ENCODE measurements at places on chromosomes 5 and 9.
A peak's percentile ranks its signal among the peaks of the same experiment; 100 is the strongest.

DNA sequence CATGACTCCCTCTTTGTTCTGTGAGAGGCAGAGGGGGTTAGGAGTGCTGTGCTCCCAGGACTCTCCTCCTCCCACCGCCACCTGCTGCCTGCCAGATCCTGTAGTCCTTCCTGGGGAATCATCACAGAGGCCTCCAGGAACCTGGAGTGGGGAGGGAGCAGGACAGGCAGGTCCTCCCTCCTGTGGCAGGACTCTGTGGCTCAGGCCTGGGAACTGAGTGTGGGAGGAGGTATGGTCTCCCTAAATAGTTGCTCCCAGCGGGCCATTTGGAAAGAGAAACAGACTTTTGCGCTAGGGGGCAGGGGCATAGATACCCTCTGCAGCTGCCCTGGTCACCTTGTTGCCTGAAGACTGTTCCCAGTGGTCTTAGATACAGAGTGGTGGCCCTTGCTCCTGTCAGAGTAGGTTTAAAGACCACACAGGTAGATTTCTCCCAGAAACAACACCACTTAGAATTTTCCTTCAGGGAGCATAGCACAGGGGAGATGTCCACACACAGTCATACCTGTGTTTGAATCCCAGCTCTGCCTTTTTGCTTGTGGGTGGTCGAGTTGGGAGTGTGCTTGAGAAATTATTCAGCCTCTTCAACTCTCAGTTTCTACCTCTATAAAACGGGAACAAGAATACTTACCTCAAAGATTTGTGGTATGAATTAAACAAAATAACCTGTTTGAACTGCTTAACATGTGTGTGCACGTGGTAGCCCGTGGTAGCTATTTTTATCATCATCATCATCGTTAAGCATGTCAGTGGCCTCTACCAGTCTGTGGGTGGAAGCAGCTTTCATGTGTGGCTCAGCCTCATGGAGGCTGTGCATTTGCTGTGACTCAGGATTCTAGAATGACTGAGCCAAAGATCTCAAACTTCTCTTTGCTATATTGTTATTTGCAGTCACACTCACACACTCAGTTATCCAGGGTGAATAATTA is 55.8 kb downstream of the SLC22A5 start:
- peak; percentile 80 for DNase-seq

DNA sequence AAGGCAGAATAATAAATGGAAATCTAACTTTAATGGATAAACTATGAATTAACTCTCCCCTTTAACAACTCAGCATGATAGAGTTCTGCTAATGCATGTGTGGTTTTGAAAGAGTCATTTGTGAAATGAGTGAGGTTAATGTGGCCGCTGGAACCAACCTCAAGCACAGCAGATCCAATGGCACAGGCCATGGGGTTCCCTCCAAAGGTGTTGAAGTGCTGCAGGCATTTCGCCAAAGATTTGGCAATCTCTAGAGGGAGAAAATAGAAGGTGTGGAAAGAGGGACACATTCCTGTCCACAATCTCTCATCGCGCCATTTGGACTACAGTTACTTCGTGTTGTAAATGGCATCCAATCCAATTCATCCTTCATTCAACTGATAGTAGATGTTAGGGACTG is 35.0 kb downstream of the AGXT2 start:
- DNase-seq = no peak

DNA sequence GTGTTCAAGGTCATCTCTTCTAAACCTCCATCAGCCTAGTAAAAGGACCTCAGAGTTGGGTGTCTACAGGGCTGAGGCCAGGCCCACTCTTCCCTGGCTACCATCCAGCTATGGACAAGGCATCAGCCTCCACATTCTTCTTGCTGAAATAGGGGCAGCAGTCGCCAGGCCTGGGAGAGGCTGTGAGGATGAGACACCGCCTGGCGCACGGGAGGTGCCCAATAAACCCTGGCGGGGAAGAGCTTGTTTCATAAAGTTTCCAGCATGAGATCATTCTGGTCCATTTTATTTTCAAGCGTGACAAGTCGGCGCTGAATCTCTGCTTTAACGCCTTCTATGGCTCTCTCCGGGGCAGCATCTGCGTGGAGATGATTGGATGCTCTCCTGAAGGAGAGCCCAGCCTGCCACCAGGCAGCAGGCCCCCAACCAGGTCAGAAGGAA is 153.4 kb downstream of the OLFM1 start:
- no peak for DNase-seq

- DNase-seq = no peak
These were observed 89.7 kb downstream of the DAP start for GRCh38 chr5:10671041-10672008.

DNA sequence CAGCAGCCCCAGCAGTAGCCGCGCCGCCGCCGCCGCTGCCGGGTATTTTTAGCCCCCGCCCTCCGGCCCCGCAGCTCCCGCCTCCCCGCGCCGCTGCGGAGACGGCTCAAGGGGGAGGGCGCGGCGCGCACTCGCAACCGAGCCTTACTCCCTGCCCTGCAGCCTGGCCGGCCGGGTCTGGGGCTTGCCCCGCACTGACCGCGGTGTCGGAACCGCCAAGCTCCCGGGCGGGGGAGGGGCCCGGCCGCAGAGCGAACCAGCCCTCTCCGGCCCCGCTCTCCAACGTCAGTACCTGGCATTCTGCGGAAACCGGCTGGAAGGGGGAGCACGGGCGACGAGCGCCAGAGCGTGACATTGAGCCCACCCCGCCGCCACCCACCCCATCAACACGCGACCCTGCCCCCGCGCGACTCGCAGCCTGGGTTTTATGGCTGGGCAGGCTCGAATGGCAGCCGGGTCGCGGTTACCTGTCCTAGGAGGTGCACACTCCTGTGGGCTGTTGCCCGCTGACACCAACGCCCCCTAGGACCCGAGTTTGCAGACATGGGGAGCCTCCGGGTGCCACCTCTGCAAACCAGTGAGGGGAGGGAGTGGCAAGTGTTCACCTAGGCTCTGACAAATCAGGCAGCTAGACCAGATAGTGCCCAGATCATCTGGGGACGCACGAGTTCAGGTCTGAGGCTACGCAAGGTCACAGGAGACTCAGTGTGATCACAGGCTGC is at the start of gene ACSL6:
TSS of gene ACSL6 (minus strand) at position 37 of the 722 bp plus-strand sequence. CDS start 105 bp downstream, outside the sequence.
- DNase-seq = no peak

GRCh38 chr9:88871669-88872068 is 119.6 kb upstream of the S1PR3 start:
- no peak for DNase-seq

- no peak for DNase-seq
These were observed 25.5 kb downstream of the HK3 start for GRCh38 chr5:176873541-176874172.

GRCh38 chr9:99511723-99512122 is 289.6 kb downstream of the SEC61B start:
- DNase-seq = no peak

- DNase-seq = no peak
These were observed 12.9 kb upstream of the MEF2C start for GRCh38 chr5:88895681-88896501.

GRCh38 chr5:97009212-97009898 is 73.5 kb downstream of the LNPEP start:
- peak; percentile 29 for DNase-seq

DNA sequence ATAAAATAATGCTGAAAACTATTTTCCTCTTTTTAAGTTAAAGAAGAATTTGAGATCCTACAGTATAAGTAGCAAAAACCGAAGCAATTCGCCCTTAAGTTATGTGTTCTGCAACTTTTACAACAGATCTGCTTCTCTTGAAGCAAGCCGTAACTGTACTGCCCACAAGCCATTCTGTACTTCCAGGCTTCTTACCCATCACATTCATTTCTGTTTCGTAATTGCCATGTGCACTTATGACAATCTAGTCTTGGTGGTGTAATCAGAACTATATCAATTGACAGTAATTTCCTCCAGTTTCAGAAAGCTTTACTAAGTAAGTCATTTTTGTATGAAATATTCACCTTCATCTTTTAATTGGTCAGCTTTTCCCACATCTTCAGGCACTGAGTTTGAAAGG is 13.8 kb downstream of the SGTB start:
- no peak for DNase-seq

- DNase-seq = no peak
These were observed 110.8 kb downstream of the HMHB1 start for GRCh38 chr5:143922718-143923117.

DNA sequence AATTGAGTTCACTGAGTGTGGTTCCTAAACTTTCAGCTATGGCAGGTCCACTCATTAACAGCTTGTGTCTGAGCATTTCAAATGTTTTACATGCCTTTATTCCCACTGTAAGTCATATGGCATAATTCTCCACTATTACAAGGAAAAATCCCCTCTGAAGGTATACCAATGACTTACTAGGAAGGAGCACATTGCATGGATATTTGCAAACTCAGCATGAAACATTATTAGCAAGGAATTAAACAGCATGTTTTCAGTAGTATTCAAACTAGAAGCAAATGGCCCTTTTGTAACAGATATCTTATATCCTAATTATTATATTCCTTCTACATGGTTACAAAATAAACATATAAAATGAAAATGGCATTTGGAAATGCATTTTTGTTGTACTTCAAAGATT is 566.4 kb upstream of the CCNG1 start:
- no peak for DNase-seq

- DNase-seq = no peak
These were observed 30.9 kb downstream of the ZFR start for GRCh38 chr5:32413466-32414263.

- peak; percentile 80 for DNase-seq
These were observed 57.6 kb downstream of the TMOD1 start for GRCh38 chr9:97559111-97559514.

DNA sequence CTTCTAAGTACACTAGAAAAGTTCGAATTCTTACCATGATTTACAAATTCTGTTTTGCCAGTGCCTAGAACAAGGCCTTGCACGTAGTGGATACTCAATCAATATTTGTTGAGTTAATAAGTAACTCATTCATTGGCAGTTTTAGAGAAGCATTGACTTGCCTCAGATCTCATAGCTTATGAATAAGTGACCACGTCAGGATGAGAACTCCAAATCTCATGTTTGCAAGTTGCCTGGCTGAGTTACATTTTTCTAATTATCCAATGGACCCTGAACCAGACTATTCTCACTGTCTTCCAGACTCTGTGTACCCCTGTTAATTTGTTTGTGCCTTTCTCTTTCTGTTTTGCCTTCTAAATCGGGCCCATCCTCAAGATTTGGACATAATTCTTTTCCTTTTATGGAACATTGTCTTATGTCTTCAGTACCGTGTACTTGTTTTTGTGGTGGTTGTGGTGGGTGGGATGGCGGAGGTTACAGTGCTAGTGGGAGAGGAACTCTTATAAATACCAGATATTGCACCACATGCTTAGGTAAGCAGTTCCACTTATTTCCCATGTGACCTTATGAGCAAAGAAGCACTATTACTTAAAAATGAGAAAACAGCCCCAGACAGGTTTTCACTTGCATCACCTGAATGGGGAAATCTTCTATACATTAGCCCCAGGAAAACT is 96.3 kb downstream of the UNC13B start:
- DNase-seq = no peak

GRCh38 chr5:81815321-81815720 is 64.4 kb upstream of the SSBP2 start:
- no peak for DNase-seq

DNA sequence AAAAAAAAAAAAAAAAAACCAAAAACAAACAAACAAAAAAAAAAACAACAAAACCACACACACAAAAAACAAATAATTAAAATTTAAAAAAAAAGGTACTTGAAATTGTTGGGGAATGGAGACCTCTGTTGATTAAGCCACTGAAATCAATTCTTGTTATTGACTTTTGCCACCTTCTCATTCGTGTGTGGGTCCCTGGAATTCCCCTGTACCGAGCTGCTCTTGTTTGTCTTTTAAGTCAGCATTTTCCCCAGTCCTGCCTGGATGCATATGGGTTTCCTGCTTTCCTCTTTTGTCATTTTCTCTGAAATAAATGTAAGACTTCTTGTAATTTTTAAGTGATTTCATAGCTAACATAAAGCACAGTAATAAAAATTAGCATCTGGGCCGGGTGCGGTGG is 45.5 kb downstream of the GPBP1 start:
- DNase-seq = peak; percentile 19

DNA sequence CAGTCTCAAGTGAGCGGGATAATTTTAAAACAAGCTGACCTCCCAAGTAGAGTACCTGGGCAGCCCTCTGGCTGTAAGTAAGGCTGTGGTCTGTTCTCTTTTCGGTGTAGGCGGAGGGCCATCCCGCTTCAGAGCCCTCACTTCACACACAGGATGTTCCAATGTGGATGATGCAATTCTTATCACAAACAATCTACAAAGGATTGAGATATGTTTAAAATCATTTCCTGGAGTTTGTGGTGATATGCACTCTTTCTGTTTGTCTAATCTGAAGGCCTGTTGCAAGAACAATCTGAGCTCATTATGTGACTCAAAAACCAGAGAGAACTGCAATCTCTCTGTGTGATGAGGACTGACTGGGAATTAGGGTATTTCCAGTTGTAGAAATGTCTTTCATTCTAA is 42.5 kb downstream of the ITGA2 start:
- DNase-seq = no peak

DNA sequence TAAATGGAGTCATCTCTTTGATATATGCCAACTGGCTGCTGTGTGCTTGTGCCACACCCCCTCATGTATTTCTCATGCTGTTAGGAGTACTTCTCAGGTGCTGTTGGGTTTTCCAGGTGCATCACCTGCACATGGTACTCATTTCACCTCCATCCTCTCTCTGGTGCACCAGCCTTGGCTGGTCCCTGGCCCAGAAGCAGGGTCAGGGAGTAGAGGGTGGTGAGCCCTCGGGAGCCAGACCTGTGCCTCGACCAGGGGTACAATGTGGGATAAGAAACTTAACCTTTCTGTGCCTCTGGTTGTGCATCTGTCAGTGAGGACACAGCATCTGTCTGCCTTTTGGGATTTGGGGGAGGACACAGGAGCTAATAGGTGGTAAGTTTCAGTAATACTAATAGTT is 38.5 kb downstream of the SECISBP2 start:
- no peak for DNase-seq

GRCh38 chr9:90037146-90037797 is 432.5 kb downstream of the GADD45G start:
- DNase-seq = no peak

- no peak for DNase-seq
These were observed 1060.1 kb downstream of the PTPRD start for GRCh38 chr9:9552665-9553064.

DNA sequence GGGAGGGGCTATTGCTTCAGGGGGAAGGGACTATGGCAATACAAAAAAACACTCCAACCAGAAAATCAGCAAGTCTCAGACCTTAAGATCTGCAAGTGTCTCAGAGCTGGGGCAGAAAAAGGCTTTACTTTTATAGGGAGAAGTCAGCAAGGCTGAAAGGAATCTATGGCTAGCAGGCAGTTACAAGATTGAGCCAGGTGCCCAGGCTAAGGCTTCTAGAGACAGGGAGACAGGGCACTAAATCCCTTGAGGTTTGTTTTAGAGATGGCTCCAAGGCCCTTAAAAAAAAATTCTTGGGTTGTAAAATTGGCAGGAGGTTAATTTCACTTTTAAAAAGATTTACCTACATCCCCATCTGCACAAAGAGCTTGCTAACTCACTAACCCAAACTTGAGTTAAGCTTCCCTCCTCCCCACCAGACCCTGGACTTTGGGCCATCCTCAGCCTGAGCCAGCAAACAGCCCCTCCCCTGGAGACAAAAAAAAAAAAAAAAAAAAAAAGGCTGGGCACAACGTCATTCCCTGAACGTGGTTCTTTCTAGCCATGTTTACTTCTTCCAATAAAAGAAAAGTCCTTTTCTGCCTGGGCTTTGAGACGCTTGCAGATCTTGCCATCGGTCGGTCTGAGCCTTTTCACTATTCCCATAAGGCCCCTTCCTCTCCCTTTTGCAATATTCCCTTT is 17.9 kb downstream of the NIPAL4 start:
- DNase-seq = no peak
